Aorta (tissue), 5 donors: ENCODE measurements at places on chromosomes 2 and 18.

DNA sequence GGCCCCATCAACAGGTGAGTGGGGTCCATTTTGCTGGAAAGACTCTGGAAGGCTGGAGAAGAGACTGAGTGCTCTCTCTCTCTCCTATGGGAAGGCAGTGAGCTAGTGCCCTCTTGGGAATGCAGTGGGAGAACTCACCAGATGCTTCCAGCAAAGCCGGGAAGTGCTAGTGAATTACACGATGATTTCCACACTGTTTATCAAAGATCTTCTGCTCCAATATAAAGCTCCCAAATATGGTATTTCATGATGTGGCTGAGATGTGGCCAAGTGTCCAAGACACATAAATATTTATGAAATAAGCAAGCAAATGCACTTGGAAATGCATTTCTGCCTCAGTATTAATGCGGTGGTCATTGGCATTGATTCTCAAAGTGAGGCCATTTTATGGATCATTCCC, 135.9 kb downstream of the VAPA start:
- DNase-seq, result no peak

DNA sequence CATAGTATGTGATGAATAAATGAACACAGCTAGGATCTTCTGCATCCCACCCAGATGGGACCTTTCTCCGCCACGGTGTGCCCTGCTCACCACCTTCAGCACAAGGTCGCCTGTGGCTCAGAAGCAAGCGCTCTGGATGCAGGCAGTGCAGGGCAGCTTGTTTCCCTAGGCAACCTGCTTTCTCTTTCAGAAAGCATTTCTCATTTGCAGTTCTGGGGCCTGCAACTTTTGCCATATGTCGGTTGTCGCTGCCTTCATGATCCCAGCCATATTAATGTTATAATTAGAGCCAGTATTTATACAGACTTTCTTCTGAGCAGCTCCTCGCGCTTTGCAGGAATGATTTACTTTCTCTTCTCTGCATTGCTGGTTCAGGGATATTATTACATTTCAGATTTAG, 692.8 kb downstream of the RNF144A start:
- no peak for DNase-seq

DNA sequence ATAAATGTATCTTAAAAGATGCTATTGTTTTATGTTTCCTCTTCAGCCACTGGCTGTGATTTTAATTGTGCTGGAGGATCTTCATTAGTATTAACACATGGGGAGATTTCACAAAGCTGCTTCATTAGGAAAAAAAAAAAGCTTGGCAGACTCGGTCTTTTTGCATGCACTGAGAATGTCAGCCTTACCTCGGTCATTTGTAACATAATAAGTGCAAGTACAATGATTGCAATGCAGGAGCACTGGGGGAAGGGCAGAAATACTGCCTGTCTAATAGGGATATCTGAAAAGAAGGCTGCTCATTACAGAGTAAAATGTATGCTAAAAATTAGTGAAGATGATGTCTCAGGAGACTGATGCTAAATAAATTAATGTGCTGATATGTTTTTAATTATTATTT, 1.3 kb upstream of the BAZ2B start:
- DNase-seq, result no peak

- DNase-seq, result no peak
Measured at GRCh38 chr2:192183296-192183695, 11.4 kb downstream of the TMEFF2 start.

DNA sequence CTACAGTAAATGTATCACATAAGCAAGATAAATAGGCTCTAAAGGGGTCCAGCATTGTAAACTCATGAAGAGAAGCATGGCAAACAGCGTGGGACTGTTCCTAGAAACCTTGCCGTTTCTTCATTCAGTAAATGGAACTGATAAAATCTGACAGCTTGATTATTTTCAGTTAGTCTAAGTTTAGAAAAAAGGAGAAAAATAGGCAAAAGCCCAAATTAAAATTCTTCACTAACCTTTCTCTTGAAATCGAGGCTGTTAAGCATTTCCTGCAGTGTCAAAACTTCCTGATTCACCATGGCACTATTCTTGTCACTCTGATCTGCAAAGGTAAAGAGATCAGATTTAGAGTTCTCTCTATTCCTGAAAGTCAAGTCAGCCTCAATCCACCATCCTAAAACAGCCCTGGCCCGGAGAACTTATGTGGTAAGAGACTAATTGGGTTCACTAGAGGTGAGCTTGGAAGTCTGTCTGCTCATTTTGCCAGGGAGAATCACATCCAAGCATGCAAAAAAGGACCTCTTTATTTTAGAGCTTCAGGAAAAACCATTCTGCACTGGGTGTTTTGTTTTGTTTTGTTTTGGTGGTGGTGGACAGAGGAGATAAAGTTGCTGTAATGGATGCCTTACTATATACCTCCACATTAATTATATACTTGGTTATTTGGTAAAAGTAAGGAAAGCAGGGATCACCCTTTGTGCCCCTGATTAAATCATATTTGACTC, 52.4 kb upstream of the STAT1 start:
- no peak for DNase-seq

DNA sequence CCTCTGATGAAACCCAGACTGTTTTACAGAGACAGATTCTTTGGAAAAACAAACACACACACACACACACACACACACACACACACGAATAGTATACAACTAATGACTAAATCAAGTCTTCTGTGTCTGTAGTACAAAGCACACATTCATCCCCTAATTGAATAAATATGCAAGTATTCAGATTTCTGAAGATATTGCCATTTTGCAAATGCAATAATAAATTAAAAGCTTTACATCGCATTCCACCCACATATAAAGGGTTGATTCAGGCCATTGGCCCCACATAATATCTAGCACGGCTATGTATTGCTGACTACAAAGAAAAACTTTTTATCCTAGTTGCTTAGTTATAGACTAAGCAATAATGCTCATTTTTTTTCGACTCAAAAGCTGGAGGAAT, 86.2 kb downstream of the PAX3 start:
- no peak for DNase-seq

- no peak for DNase-seq
Measured at GRCh38 chr2:119230219-119231185, 6.9 kb downstream of the STEAP3 start.
